ENCODE measurements at places on chromosomes 2 and 18.

DNA sequence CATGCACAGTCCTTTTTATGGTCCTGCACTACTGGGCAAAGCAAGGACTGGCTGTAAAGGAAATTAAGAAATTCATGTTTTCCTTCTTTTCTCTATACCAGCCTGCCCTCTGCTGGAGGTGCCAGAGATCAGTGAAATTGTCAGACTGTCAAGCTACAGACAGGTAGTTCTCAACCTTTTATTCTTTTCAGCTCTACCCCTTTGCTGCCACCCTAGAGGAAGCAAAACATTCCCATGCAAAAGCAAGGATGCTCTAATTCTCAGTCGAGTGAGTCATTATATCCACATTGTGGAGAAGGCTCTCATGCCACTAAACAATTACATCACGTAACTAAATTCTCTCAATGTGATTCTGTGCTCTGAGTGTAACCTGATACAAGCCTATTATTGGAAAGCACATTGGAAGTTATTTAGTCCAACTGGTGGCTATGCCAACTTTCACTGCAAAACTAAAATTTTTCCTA, 25.0 kb upstream of the RAPGEF4 start:
- peak; percentile 94 for DNase-seq

DNA sequence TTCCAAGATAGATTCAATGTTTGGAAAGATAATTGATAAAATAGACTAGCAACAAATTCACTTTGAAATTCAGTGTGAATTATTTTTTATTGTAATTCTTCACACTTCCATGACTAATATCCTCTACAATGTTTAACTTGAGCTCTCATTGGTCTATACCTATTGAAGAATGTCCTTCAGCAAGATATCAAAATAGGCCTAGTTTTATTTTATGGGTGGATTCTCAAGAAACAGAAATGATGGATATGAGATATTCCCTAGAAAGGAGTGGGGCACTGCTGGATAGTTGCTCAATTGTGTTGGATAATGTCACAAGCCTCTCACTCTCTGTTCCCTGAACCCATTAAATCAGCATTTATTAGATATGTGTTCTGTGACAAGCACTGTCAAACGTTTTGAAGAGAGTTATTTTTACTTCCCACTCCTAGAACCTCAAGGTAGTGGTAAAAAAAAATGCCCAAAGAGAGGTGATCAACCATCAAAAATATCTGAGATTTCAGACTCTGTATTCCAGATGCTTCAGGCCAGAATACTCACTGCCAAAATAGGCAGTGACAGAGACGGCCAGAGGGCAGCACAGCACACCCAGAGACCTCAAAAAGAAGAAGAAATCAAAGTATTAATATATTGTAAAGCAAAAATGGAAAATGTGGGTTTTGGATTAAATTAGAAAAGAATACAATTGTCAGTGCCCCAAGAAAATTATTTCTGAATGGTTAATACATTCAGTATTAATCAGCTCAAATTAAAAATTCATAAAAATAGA, 87.5 kb downstream of the TRIB2 start:
- no peak for DNase-seq

- peak; percentile 93 for DNase-seq
Measured at GRCh38 chr2:74887445-74887951, 53.6 kb downstream of the HK2 start.

- DNase-seq = no peak
Measured at GRCh38 chr2:55883357-55883756, 40.2 kb downstream of the EFEMP1 start.

Measured in mammary epithelial cell (primary cell).